WTC11 (cell line): ENCODE measurements at places on chromosomes 6 and 20.
A peak's percentile ranks its signal among the peaks of the same experiment; 100 is the strongest.

DNA sequence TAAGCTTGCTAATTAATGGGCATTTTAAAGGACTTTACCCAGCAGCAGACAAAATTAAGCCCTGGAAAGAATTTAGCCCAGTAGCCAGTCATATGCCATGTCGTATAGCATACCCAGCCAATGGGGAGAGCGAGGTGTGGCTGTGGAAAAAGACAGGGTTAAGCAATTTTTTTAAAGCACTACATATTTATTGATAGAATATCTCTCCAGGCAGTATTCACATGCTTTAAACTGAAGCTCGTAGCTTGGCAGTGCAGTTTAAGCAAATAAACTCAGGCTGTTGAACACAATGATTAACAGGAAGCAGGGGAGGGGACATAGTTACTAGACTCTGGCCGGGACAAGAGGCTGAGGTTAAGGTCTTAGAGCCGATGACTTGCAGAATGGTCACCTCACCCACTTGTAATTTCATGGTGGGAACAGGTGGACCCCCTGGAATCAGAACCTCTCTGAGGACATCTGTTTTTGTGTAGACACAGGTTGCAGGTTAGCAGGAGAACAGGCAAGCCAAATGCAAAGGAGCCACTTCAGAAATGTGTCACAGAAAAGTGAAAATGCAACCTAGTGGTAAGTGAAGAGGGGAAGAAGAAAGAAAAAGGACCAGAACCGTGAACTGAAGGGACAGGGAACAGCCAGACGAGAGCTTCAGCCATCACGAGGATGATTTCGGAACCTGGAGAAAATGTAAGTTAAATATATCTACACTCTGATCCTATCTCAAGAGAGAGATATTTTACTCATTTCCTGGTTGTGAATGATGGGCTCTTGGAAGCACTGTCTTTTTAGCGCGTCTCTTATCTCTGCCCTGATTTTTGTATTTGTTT is 7.2 kb downstream of the GCNT2 start:
- no peak for DNase-seq

DNA sequence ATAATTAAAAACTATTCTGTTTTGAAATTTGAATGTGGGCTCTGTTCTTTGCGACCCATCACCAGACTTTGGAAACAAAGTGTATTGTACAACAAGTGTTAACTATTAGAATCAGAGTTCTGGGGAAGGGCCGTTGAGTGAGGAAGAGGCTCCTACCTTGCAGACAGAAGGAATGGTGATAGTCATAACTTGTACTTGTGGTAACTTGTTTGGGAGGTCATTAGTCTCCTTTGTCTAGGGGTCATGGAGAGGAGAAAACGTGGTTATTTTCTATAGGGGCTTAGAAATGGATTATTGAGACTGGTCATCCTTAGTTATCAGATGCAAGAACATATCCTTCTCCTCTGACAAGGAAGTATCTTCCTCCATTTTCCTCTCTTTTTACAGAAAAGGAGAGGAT is 174.8 kb downstream of the BMP2 start:
- DNase-seq = no peak

GRCh38 chr6:3265671-3266070 is 6.9 kb downstream of the PSMG4 start:
- no peak for DNase-seq

DNA sequence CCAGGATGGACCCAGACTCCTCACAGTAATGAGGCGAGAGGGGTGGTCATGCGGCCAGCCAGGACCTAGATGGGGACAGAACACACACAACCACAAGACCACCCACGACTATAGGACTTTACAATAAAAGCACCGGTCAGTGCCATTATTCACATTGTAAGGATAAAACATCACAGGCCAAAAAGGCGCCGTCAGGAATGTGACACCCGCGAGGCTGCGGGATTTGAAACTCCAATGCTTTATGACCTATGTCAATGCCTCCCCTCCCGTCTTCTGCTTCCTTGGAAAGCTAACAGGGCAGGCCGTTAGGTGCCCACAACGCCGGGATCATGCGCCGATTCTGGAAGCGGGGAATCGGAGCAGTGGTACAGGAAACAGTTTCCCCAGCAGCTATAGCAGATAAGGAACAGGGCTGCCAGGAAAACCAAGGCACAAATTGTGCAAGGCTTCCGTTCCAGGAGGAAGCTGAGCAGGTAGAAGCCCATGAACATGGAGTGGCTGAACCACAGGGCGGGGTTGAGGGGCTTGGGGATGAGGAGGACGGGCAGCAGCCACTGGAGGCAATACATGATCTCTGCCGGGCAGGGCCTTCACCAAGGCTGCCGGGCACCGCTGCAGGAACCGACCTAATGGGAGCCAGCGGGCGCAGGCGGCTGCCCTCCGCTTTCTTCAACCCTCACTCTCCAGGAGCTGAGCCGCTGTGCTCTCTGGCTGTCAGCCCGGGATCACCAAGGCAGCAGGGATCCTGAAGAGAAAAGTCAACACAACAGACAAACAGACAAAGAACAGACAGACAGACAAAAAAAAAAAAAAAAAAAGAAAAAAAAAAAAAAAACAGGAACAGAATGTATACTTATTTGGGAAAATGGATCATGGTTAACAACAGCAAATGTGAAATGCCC is 2.2 kb upstream of the NNAT start:
- no peak for DNase-seq

DNA sequence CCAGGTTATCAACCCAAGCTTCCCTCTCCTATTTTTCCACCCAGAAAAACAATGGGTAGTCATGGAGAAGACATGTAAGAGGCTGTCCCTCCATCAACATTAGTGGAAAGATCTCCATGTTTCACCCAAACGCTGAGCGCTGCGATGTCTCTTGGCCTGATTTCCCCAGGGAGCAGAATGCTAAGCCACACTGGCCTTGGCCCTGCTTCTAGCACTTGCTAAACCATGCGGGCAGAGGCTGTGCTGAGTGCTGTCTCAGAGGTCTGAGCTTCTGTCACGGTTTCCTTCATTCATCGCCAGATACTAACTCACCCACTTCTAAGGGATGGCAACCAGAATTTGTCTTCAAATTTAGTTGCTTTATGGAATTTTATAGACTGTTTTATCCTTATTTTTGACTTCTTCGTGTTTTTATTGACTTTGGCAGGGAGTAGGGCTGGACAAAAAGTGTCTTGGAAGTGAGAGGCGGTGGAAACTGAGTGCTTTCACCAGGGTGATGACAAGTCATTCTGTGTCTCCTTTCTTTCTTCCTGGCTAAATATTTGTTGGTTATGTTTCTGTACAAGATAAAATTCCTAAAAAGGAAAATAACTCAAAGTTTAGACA is 181.4 kb upstream of the UST start:
- no peak for DNase-seq

- DNase-seq = no peak
Measured at GRCh38 chr6:135266675-135267074, 85.6 kb downstream of the MYB start.

GRCh38 chr6:157267109-157267611 is 56.2 kb downstream of the TMEM242 start:
- DNase-seq = peak; percentile 52
